ENCODE measurements at places on chromosomes 2 and 18.

GRCh38 chr2:96116879-96117533 lies 635 bp upstream of the ADRA2B start:
- peak; percentile 75 for DNase-seq

- DNase-seq = no peak
These were observed 142.5 kb upstream of the L3MBTL4 start for GRCh38 chr18:6557057-6557769.

- DNase-seq = no peak
These were observed 331.6 kb downstream of the KCNS3 start for GRCh38 chr2:18209934-18210639.

DNA sequence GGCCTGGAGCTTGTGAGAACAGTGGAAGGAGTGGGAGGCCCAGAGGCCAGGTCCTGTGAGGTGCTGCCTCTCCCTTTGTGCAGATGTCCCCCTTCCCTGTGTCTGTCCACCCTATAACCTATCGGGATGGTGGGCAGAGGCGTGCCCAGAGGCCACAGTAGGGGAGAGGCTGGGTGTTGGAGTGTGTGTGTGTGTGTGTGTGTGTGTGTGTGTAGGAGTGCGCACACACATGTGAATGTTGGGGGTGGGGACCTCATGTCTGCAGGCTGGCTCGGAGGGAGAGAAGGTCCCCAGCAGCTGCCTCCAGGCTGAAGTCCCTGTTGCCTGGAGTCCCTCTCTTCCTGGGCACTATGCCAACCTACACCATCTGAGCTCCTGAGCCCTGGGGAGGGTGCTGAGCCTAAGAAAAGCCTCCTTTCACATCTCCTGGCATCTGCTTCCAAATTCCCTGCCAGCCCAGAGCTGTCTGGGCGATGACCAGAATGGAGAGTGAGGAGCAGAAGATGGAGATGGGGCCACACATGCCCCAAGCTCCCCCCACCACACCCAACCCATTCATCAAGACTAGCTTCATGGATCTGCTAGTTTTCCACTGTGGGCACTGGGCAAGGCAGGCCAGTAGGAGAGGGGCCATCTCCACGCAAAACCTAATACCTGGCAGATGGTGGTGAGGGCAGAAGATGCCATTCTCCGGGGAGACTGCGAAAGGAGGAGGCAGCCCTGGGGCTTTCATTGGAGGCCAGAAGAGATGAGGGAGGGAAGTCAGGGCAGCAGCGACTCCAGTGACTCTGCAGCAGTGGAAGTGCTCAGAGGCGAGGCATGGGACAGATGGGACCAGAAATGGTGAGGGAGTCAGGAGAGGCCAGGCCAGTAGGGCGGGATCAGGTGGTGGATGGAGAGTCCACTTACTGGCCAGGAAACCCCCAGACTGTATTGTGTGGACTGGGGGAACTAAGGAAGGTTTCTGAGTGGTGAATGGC lies 20.3 kb downstream of the KCNK3 start:
- no peak for DNase-seq

DNA sequence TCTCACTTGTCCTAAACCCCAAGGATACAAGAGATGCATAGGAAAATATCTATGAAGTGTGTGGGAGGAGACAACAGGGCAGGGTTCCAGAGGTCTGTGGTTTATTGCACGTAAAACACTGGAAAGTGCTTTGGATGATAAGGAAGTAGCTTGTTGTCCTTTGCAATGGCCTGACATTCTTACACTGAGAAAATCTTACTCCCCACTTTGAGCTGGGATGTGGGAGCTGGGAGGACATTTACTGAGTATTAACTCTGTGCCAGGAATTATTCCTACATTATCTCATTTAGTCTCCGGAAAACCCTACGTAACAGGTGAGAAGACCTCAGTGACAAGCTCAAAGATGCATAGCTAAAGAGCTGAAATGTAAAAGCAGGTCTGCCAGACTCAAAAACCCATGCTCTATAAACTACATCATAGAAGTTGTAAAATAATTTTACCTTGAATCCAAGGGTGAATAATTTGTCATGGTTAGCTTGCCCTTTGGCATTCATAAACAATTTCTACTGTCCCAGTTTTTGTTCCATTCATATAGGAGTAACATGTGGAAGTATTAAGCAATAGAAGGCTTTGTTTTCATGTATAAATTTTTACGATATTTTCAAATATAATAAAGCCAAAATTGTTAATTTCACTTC lies 9.2 kb upstream of the GALNT3 start:
- DNase-seq = no peak

- DNase-seq = no peak
These were observed 131.0 kb upstream of the COPS8 start for GRCh38 chr2:236954641-236955040.

DNA sequence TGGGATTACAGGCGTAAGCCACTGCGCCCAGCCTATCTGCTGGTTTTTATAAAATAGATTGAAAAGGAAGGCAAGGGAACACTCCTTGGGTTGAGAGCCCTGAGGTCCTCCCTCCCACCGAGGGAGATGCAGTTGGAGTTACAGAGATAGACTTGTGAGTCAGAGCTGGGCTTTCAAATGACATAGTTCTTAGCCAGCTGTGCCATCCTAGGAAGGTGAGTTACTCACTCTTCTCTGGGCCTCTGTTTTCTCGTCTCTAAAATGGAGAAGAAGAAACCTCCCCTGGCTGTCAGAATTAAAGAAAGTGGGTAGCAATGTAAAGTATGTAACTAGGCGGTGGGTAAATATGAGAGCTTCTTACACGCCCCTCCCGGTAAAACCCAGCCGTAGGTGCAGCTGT lies 2.4 kb downstream of the LRRFIP1 start:
- no peak for DNase-seq

- no peak for DNase-seq
These were observed 9.4 kb downstream of the REV1 start for GRCh38 chr2:99480390-99480789.

- DNase-seq = no peak
These were observed 392.4 kb downstream of the ZNF516 start for GRCh38 chr18:76102626-76103025.

DNA sequence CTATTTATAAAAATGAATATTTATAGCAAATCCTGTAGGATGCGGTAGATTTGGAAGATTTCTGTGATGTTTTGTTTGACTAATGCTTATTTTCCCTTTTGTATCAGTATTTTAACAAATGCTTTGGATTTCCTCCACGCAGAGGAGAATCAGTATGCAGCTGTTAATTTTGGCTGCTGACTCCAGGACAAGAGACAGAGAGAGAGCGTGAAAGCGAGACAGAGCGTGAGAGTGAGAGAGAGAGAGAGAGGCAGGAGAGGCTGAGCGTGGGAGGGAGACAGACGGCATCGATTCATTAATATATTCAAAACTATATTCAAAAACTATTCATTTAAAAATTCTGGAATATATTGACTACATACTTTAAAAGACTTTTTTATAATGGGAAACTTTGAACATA lies 62.5 kb downstream of the RRM2 start:
- no peak for DNase-seq

- no peak for DNase-seq
These were observed 640.2 kb downstream of the STK39 start for GRCh38 chr2:167607211-167607610.

GRCh38 chr2:88627856-88628570 lies 749 bp upstream of the EIF2AK3 start:
- DNase-seq = no peak

GRCh38 chr2:163652751-163653150 lies 83.1 kb downstream of the FIGN start:
- DNase-seq = no peak

GRCh38 chr18:64132871-64133270 lies 16.0 kb downstream of the LINC00305 start:
- no peak for DNase-seq

GRCh38 chr2:172000696-172001361 lies 1.1 kb downstream of the METAP1D start:
- DNase-seq = no peak

DNA sequence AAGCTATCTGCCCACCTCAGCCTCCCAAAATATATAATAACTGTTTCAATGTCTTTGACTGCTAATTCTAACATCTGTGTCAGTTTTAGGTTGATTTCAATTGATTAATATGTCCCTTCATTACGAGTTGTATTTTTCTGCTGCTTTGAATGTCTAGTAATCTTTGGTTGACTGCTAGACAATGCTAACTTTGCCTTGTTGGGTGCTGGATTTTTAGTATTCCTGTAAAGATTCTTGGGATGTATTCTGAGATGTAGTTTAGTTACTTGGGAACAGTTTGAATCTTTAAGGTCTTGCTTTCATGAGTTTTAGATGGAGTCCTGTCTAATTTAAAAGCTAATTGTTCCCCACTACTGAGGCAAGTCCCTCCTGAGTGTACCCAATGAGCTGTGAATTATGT lies 114.4 kb downstream of the TFCP2L1 start:
- no peak for DNase-seq

DNA sequence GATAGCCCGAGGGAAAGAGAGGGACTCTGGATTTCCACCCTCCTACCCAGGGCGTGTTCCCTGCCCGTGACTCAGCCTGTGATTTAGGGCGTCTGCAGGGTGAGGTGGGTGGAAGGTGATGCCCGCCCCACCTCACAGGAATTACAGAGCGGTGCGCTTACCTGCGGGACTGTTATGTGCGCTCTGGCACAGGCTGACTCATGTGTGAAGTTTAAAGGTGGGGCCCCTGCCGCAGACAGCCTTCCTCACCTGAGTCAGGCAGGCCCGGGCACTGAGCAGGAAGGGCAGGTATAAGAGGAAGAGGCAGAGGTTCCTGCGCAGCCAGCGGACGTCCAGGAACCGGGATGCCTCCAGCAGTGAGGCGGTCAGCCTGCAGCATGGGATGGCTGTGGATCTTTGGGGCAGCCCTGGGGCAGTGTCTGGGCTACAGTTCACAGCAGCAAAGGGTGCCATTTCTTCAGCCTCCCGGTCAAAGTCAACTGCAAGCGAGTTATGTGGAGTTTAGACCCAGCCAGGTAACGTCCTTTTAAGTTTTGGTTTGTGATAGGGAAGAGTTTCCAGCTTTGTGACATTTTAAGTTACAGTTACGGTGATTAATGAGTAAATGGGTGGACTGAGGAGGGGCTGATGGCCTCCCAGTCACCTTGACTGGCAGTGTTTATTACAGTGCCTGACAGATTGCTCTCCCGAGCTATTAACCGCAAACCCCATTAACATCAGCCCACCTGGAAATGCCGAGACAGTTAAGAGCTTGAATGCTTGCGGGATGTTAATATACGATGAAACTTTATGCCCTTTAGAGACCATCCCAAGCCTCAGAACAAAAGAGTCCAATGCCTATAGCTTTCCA lies 141.6 kb upstream of the TTC39C start:
- DNase-seq = no peak

- no peak for DNase-seq
These were observed 100.1 kb downstream of the VAPA start for GRCh38 chr18:10013621-10014543.

- no peak for DNase-seq
These were observed 234.1 kb downstream of the MYT1L start for GRCh38 chr2:2096803-2097464.

- DNase-seq = no peak
These were observed 212.3 kb upstream of the ATP5MC3 start for GRCh38 chr2:175393851-175394250.

- DNase-seq = peak; percentile 40
These were observed 246.0 kb downstream of the LDLRAD4 start for GRCh38 chr18:13464432-13465123.

- no peak for DNase-seq
These were observed 5.2 kb upstream of the C18orf63 start for GRCh38 chr18:74310411-74310810.

GRCh38 chr2:96306370-96306769 lies 1.0 kb upstream of the SNRNP200 start:
- DNase-seq = no peak

DNA sequence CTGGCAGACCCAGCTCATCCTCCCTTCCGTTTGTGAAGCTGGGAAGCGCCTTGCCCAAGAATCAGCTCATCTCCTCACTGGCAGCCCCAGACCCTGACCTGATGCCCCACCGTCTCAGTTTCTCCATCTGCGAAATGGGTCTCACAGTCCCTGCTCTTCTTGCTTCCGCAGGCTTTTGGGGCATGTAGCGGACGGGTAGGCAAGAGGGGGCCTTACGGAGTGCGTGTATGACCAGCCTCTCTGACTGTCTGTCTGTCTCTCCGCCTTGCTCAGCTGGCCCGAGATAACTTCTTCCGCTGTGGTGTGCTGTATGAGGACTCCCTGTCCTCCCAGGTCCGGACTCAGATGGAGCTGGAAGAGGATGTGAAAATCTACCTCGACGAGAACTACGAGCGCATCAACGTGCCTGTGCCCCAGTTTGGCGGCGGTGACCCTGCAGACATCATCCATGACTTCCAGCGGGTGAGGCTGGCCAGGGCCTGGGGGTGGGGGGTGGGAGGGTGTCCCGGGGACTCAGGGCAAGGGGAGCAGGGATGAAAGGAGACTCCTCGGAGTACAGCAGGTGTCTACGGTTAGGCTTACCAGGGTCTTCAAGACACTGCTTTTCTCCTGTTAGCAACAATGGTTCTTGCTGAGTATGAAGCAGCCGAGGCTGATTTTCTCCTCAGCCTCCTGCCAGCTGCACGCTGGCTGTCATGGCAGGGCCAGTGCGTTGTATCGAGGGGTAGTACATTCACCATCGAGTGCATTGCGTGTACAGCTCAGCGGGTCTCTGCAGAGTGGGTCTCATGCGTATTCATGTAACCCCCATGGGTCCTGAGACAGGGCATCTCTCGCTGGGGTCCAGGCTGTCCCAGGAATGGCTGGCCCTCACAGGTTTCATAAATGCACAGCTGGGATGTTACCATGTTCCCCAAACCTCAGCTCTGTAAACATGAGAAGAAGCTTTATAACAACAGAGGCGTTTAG lies 10.9 kb downstream of the ITM2C start:
- no peak for DNase-seq

DNA sequence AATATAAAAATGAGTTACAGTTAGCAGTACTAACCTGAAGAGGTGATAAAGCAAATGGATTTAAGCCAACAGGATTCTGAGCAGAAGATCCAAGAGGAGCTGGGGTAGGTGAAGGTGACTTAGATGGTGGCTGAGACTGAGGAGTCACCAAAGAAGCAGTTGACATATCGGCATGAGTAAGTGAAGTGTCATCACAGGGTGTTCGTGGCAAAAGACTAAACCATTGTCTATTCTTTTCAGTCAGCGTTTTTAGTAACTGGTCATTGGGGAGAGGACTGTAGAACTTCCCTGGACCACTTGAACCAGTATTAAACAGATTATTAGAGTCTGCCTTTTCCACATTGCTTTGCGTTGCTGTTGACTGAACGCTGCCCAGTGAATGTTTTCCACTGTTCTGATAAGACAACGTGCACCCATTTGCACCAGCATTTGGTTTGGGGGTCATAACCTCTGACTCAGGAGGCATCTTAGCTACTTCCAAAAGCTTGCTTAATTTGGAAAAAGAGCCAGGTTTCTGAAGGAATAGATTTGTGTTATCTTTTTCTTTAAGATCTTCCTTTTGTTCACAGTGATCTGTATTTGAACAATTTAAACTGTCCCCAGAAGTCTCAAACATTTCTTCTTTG lies 63.3 kb upstream of the WDSUB1 start:
- no peak for DNase-seq

GRCh38 chr2:43241558-43241957 lies 15.2 kb upstream of the ZFP36L2 start:
- DNase-seq = no peak

GRCh38 chr2:65392609-65393008 lies 39.8 kb downstream of the SPRED2 start:
- DNase-seq = no peak
